Stimulated activated CD8-positive, alpha-beta memory T cell treated with anti-CD3 and anti-CD28 coated beads, Interleukin-7, amount 100 ng/mL, for 1 hour (primary cell): ENCODE measurements at places on chromosomes 5 and 9.

- no peak for DNase-seq
These were observed 112.6 kb downstream of the TMC1 start for GRCh38 chr9:72633966-72634365.

- no peak for DNase-seq
These were observed 147.5 kb downstream of the FAM174A start for GRCh38 chr5:100682625-100683024.

GRCh38 chr9:114006931-114007691, 71.0 kb downstream of the AMBP start:
- no peak for DNase-seq

- DNase-seq, result no peak
These were observed 266.0 kb downstream of the DMAC1 start for GRCh38 chr9:7533376-7534090.

DNA sequence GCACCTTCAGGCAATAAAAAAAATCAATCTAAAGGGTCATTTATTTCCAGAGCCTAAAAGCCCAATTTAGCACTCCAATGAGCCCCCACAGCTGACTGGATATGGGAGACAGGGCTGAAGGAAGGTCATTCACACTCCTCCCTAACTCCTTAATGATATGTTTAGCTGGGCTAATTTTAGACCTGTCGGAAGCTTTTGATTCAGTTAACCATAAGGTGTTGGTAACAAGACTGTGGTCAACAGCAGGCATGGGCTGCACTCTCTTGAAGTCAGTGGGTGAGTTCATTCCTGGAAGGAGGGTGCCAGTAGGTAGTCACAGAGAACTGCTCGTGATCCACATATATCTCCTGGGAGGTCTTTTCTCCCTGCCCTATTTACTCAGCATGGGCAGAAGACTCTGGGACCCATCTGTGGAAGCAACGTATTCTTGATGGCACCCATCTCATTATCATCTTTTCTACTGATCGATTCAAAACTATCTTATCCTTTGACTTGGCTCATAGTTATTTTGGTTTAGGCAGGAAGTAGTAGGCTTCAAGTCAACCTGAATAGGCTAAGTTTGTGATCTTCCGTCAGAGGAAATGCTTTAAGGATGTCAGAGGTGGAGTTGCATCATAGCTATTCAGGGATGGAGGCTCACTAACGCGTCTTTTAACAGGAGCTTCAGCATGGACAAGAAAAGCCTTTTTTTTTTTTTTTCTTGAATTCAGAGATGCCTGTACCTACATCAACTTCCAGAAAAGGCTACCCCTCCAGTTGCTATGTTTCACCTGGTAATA, 367.7 kb upstream of the SLC30A5 start:
- no peak for DNase-seq

- DNase-seq, result no peak
These were observed 533.4 kb upstream of the BRINP1 start for GRCh38 chr9:119902611-119903010.

DNA sequence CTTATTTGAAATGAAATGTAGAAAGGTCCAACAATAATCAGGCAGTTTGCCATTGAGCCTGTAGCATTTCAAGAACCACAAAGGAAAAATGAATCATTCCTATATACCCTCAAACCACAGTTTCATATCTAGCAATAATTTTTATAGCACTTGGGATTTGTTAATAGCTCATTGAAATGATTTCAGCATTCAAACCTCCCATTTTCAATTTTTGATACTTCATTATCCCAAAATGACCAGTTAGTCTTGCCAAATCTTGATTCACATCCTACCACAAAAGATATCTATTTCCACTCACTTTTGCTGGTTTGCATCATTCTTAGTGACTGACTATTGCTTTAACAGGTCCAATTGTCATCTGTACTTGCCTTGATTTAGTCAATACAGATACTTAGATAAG, 790.1 kb downstream of the TLE1 start:
- DNase-seq, result no peak

- DNase-seq, result no peak
These were observed 700.3 kb upstream of the TYRP1 start for GRCh38 chr9:11992866-11993265.

DNA sequence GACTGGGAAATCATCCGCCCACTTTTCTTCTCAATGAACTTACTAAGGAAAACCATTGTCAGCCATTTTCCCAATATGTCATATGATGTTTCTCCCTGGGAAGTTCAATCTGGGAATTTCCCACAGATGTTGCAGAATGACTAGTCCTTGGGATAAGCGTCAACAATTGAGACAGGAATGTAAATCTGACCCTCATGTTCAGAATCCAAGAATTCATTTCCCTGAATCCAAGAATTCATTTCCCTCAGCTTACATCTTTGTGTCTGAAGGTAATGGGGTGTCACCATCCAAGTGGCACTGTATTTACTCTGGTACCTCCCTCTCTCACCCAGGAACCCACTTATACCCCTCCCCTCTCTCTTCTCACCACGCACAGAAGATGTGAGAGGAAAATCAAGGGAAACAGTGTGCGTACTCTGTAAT, 7.4 kb downstream of the KLF9 start:
- DNase-seq, result no peak

- no peak for DNase-seq
These were observed 832 bp downstream of the LMBRD2 start for GRCh38 chr5:36150676-36151433.

- no peak for DNase-seq
These were observed 34.7 kb downstream of the INSL4 start for GRCh38 chr9:5265939-5266338.

- DNase-seq, result no peak
These were observed 18.6 kb upstream of the CEP72 start for GRCh38 chr5:593511-593910.

- no peak for DNase-seq
These were observed 10.5 kb upstream of the NR4A3 start for GRCh38 chr9:99811172-99811571.

GRCh38 chr5:180143656-180144364, 65.2 kb downstream of the RASGEF1C start:
- DNase-seq, result no peak

- peak; percentile 49 for DNase-seq
These were observed 542 bp upstream of the TRIM52 start for GRCh38 chr5:181261320-181262049.

DNA sequence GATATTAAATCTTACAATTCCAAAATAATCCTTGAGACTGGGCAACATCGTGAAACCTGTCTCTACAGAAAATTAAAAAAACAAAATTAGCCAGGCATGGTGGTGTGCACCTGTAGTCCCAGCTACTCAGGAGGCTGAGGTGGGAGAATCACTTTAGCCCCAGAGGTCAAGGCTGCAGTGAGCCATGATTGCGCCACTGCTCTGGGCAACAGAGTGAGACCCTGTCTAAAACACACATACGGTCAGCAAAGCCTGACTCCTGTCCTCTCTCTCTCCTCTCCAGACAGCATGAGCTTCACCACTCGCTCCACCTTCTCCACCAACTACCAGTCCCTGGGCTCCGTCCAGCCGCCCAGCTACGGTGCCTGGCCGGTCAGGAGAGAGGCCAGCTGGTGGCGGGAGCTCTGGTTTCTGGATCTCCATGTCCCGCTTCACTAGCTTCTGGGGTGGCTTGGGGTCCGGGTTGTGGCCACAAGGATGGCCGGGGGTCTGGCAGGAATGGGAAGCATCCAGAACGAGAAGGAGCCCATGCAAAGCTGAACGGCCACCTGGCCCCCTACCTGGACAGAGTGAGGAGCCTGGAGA, 9.0 kb upstream of the PDCL start:
- DNase-seq, result no peak

- DNase-seq, result no peak
These were observed 148.6 kb upstream of the ELL2 start for GRCh38 chr5:96110300-96110699.

- DNase-seq, result no peak
These were observed 1.4 kb upstream of the SPAAR start for GRCh38 chr9:35907711-35908503.

GRCh38 chr5:113242481-113243348, 192.1 kb downstream of the TSSK1B start:
- no peak for DNase-seq

DNA sequence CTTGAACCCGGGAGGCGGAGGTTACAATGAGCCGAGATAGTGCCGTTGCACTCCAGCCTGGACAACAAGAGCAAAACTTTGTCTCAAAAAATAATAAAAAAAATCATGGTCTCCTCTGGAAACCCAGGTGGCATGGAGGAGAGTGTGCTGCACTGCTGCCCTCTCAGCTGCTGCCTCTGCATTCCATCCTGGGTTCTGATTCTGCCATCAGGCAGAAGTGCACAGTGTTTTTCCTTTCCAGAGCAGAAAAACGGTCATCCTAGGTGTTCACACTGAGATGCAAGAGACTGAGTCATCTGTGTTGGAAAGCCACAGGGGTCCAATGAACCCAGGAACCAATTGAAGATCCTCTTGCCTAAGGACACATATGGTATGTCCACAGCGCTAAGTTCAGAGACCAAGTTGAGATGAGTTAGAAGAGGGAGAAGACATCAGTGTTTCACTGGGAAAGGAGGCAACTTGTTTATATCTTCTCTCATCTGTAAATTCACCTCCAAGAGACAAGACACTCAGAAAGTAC, 88.8 kb upstream of the DMRT1 start:
- no peak for DNase-seq

DNA sequence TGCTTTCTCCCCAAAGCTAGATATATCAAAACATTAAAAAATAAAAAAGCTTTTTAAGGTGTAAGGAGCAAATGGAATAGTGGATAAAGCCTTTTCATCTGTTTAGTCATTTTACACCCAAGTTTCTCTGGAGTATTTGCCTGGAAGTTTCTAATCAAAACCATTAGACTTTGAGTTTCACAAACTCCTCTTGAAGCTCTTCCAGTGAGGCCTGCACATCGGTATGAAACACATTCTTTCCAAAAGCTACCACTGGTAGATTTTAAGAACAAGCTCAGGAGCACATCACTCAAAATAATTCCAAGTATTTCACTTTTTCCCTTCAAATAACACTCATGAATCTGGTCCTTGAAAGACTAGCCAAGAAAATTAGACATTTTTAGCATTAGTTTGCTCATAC, 5.7 kb downstream of the TRIM52 start:
- no peak for DNase-seq

- no peak for DNase-seq
These were observed 11.2 kb downstream of the PHF19 start for GRCh38 chr9:120865809-120866208.

- no peak for DNase-seq
These were observed 275.9 kb upstream of the ZNF462 start for GRCh38 chr9:106587042-106587441.

- DNase-seq, result no peak
These were observed 310.1 kb downstream of the ZNF608 start for GRCh38 chr5:124436294-124436693.

GRCh38 chr9:94638335-94639060, 820 bp downstream of the FBP1 start:
- no peak for DNase-seq

DNA sequence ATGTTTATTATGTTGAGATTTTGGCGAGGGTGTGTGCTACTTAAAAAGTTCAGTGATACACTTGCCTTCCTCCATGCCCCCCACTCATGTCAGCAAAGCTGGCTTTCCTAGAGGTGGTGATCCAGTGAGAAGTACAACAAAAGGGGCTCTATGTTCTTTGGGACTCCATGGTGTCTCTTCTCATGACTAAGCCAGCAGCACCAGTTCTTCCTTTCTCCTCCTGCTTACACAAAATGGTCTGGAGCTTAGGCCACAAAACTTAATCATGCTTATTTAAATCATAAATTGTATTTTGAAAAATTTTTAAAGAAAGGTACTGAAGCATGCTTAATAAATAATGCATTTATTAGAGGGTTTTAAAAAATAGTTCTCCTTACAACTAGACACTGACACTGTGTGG, 22.4 kb downstream of the MOCS2 start:
- DNase-seq, result no peak

- no peak for DNase-seq
These were observed 512.9 kb downstream of the HINT1 start for GRCh38 chr5:130652176-130652575.

DNA sequence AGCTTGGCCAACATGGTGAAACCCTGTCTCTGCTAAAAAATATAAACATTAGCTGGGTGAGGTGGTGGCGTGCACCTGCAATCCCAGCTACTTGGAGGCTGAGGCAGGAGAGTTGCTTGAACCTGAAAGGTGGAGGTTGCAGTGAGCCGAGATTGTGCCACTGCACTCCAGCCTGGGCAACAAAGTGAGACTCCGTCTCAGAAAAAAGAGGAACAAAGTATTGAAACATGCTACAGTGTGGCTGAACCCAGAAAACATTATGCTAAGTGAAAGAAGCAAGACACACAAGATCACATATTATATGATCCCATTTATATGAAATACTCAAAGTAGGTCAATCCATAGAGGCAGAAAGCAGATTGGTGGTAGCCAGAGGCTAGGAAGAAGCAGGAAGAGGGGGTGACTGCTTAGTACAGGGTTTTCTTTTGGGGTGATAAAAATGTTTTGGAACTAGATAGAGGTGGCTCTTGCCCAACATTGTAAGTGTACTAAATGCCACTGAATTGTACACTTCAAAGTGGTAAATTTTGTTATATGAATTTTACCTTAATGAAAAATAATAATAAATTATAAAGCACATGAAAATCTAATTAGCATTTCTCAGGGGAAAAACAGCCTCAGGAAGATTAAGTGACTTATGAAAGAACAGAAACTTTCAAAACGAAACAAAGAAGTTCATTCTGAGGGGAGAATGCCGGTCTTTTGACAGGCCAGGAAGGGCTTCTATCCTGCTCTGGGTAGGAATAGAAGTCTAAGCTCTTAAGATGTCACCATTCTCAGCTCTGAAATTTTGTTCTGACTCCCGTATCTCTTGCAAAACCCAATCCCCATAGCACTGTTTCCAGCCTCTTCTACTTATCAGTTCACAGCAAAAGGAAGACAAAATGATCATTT, 161.1 kb upstream of the TBCA start:
- DNase-seq, result no peak

DNA sequence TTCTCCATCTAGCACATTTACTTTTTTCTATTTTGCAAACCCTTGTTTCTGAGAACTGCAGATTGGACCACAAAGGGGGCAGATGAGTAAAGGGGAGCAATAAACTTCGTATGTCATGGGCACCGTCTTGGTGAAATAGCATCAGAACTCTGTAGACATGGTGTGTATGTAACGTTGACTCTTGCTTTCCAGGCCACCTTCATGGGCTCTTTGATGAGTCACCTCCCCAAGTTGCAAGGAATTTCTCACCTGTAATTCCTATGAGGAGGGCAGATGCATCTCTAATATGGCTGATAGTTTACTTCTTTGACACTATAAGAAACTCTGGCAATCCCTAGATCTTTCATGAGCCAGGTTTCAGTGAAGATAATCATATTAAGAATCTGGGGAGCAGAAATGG, 163.4 kb upstream of the PLPPR1 start:
- no peak for DNase-seq

GRCh38 chr5:67451640-67452279, 255.2 kb upstream of the CD180 start:
- DNase-seq, result no peak
